ENCODE measurements at places on chromosomes 3 and 15. TPM values are rescaled to one million over a fixed set of nuclear protein-coding genes. Genes with fewer than 3 reads are reported as not detected.

- peak; percentile 52 for DNase-seq
These were observed 75.1 kb upstream of the VGLL4 start for GRCh38 chr3:11718637-11719405.

- DNase-seq, result no peak
These were observed 348.6 kb downstream of the NLGN1 start for GRCh38 chr3:173745952-173746682.

- no peak for DNase-seq
These were observed 28.5 kb downstream of the SLCO2A1 start for GRCh38 chr3:134001251-134001650.

- DNase-seq, result no peak
These were observed 112.8 kb upstream of the MEF2A start for GRCh38 chr15:99452728-99453636.

GRCh38 chr3:185934174-185934557 lies 3.6 kb downstream of the TRA2B start:
- DNase-seq, result no peak

Gene TMEM212
- 2.6 TPM for polyA plus RNA-seq

Data from right lung (tissue), 10 donors.